ENCODE measurements at places on chromosomes 2 and 18.

DNA sequence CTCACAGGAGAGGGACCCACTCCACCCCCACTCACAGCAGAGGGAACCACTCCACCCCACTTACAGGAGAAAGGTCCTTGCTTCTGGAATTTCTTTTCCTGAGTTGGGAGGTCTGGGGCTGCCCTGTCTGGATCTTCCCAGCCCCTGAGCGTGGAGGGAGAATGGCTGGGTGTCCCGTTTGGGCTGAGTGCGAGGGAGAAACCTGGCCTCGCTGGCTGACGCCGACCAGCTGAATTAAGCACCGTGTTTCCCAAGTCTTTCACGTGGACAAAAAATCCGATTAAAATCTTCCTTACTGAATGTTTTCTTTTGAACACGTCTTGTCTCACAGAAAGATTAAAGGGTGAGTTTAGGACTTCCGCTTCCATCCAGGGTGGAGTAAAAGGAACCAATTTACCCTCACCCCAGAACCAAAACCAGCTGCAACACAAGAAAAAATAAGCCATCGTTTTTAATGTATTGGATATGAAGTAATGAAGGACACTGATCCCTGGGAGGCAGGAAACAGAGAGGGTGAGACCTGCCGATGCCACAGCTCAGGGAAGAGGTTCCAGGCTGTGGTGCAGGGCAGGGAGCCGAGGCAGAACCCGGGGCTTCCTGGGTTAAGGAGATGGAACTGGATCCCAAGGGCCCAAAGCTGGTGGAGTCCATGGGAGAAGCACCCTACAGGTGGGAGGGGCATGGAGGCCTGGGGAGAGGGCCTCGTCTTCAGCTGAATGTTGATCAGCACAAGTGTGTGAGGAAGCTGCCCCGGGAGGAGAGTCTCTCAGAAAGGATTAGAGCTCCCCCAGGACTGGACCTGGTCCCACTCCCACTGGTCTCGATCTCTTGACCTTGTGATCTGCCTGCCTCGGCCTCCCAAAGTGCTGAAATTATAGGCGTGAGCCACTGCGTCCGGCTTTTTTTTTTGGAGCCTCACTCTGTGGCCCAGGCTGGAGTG lies 60.3 kb downstream of the RTP5 start:
- DNase-seq, result no peak

- DNase-seq, result no peak
Measured at GRCh38 chr2:63046961-63047320, 3.7 kb upstream of the OTX1 start.

DNA sequence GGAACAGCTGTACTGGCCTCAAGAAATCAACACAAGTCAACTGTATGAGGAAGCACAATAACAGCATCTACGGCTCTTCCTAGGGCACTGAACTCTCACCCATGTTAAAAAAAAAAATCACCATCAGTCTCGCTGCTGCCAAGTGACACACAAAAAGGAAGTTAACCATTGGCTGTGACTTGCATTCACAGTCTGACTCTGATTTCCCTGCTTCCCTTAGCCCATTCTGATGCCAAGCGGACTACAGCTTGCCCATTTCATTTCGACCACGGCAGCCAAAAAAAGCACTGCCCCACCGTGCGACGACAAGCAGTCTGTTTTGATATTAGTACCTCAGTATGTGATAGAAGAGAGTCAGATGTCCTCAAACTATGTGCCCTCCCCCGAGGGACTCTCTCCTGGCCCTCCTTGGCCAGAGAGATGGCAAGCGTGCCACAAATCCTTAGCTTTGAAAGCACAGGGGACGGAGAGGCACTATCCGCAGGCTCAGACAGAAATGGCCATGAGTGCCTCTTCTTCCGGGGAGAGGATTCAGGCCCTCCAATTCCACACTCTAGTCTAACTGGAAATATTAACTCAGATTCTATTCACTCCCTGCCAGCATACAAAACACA lies 250.0 kb downstream of the TCF4 start:
- DNase-seq, result no peak

DNA sequence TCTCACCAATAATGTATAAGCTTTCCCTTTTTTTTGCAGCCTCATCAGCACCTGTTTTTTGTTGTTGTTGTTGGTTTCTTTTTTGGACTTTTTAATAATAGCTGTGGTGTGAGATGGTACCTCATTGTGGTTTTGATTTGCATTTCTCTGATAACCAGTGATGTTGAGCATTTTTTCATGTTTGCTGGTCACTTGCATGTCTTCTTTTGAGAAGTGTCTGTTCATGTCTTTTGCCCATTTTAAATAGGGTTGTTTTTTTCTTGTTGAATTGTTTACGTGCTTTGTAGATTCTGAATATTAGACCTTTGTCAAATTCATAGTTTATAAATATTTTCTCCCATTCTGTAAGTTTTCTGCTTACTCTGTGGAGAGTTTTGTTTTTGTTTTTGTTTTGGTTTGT lies 88.4 kb upstream of the EPAS1 start:
- no peak for DNase-seq

DNA sequence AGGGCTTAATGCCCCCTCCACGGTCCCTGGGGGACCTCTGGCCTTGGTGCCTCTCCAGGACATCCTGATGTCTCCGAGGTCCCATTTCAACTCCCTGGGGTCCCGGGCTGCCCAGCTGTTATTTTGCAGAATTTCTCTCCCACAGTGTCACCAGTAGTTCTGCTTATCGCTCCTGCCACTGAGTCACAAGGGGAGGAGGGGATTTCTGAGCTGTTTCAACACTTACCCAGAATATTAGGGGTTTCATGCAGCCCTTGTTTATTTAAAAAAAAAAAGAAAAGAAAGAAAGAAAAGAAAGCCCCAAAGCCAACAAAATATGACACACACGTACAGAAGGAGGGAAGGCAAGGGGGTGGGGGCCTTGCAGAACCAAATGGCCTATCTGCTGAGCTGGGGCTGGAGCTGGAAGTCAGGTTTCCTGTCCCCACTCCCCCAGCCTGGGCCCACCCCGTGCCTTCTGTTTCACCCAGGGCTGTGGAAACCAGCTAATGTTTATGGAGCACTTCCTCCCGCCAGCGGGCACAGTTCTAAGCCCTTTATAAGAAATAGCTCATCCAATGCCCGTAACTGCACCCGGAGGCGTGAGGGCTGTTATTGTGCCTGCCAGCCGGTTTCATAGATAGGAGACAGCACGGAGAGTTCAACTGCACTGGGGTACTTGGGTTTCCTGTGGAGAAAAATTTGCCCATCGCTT lies 8.4 kb upstream of the ARID5A start:
- DNase-seq, result peak; percentile 73

- peak; percentile 17 for DNase-seq
Measured at GRCh38 chr2:46294176-46294836, 2.9 kb upstream of the EPAS1 start.

DNA sequence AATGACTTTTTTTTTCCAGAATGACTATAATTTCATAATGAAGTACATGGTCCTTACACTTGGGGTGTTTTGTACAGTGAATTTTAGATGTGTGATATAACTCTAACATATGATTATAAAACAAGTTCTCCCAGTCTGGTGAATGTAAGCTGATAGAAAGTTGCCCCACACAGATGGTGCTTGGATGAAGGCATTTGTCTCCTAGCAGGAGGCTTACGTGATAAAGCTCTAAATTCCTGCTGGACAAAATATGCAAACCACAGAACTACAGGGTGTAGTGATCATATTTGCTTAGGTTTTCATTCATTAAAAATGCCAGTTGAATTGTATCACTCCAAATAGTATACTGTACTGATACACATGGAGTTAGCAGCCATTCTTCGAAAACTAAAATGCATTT lies 85.5 kb downstream of the DSC3 start:
- DNase-seq, result no peak

DNA sequence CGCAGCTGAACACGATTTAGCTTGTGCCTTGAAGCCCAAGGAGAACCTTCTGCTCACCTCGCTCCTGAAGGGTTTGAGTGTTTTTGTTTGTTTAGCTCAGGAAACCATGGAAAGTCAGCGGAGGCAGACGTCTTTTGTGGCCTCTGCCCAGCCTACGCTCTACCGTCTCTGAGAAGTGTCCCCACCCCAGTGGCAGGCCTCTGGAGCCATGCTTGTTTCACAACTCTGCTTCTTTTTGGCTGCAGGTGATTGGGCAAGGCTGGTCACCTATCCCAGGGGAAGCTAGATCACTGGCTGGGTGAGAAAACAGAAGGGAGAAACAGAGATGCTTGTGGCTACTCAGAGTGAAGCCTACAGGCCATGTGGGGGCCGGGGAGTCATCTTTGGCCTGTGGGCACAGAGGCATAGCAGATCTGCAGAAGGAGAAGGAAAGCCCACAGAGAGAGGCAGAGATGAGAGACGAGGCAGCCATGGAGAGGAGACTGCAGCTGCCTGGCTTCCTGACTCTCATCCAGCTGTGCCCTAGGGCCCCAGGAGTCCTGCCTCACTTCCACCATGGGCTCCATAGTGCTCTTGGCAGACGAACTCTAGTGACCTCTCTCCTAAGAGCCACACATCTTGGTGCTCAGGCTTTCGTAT lies 50.1 kb downstream of the CIB4 start:
- DNase-seq, result no peak

GRCh38 chr2:145638675-145639074 lies 1118.8 kb upstream of the ZEB2 start:
- no peak for DNase-seq

DNA sequence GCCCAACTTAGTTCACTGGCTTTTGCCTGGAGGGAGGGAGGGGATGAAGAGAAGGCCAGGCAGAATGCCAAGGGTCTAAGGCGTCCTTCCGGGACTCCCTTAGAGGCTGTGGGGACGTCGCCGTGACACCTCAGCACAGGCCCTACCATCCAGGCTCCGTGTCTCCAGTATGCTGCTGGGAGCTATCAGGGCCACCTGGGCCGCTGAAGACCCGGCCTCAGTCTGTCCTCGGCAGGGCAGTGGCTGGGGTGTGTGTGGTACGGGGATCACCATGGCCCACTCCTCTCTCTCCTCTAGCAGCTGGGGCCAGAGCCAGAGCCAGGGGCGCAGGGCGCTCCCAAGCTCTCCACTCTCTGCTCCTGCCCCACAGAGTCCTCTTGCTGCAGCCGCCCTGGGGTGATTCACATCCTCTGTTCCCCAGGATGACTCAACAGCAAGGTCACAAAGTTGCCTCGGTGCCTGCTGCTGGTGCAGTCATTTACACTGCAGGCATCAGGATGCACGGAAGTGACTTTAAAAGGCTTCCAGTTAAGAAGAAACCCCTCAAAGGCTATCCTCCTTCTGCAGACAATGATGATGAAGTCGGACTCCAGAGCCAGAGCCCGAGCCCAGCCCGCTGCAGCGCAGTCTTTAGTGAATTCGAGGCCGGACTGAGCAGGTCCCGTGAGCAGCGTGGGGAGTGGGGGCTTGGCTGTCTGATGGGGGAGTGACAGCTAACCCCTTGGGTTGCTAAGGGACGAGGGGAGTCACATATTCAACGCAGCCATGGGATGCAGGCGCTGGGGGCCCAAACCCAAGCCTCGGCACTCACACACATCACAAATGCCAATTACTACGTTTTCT lies 31.9 kb downstream of the SNORC start:
- DNase-seq, result peak; percentile 33

GRCh38 chr18:11654736-11655605 lies 34.1 kb upstream of the GNAL start:
- peak; percentile 11 for DNase-seq

GRCh38 chr2:61970807-61971556 lies 65.5 kb downstream of the COMMD1 start:
- no peak for DNase-seq

GRCh38 chr2:107669335-107669734 lies 157.4 kb upstream of the RGPD4 start:
- no peak for DNase-seq

- peak; percentile 75 for DNase-seq
Measured at GRCh38 chr2:223837287-223838061, at the start of gene AP1S3. Gene AP1S3, minus strand, starts transcription at chr2:223837582. Its CDS starts 132 bp downstream, at chr2:223837450.

DNA sequence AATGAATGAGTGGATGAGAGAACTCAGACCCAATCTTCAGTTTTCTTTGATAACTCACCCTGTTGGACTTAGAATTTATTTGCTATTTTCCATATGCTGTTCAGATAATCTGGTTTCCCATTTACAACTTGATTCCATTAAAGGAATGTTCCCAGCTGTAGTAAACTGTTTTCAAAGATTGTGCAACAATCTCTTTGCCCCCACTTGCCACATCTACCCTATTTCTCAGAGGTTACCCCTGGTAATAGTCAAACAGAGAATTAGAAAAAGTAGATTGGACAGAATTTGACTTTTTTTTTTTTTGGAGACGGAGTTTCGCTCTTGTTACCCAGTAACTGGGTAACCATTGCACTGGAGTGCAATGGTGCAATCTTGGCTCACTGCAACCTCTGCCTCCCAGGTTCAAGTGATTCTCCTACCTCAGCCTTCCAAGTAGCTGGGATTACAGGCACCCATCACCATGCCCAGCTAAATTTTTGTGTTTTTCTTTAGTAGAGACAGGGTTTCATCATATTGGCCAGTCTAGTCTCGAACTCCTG lies 93.4 kb upstream of the SIX2 start:
- no peak for DNase-seq
